Panc1 (cell line): ENCODE measurements at places on chromosomes 1 and 21. TPM values are rescaled to one million over a fixed set of nuclear protein-coding genes. Genes with fewer than 3 reads are reported as not detected.

- no peak overlapping the region for H3K4me3 ChIP-seq
- no peaks in the 10 kb centered on the region for H3K4me1 ChIP-seq
- H3K36me3 ChIP-seq = no peaks in the 10 kb centered on the region
- no peak overlapping the region for H3K27ac ChIP-seq
- no peaks in the 10 kb centered on the region for H3K27me3 ChIP-seq
Observed at GRCh38 chr1:44919400-44919799, 67.0 kb downstream of the EIF2B3 start.

DNA sequence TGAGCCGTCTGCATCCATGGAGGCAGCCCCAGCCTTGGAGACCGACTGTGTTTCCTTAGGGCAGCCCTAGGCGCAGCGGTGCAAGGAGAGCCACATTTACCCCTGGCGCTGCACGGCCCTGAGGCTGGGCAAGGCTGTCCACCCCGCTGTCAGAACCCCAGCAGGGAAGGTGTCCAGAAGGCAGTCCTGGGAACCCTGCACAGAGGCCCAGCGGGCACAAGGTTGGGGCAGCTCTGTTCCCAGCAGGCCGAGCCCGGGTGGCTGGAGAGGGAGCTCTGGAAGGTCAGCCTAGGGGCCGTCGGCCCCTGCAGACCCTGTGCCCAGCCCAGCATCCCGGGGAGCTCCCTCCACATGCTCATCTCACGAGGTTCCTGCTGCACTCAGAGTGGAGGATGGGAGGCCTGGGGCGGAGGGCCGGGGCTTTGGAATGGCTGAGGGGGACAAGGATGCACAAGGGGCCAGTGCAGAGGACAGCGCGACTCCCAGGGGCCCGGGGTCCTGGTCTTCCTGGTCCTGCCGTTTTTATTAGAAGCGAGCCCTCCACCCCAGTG, 19.9 kb upstream of the SAMD11 start:
- no peaks in the 10 kb centered on the region for H3K27me3 ChIP-seq
- no peaks in the 10 kb centered on the region for H3K36me3 ChIP-seq
- peak overlapping the region; percentile 42 for H3K4me3 ChIP-seq

DNA sequence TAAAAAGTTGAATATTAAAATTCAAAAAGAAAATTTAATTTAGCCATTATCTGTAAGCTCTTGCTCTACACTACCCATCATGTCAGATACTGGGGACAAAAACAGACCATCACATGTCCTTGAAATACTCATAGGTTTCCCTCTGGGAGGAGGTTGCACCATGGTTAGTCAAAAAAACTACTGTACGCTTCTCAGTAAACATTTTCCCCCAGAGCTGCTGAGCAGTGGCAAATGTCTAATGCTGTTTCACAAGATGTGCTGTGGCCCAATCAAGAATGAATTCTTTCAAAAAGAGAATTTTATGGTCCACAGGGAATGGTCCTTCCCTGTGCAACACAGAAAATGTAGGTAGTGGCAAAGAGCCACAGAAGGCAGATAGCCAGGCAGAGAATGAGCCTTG, 6.1 kb downstream of the SLC25A24 start:
- H3K4me3 ChIP-seq = no peak overlapping the region
- peaks cover 9% of the 10 kb centered on the region for H3K4me1 ChIP-seq
- H3K36me3 ChIP-seq = no peaks in the 10 kb centered on the region; the same call in none of the 2 replicates

GRCh38 chr1:162230096-162230495, 146.6 kb downstream of the SPATA46 start:
- H3K36me3 ChIP-seq = no peaks in the 10 kb centered on the region
- no peaks in the 10 kb centered on the region for H3K27me3 ChIP-seq
- peak overlapping the region; percentile 80 for H3K27ac ChIP-seq
- DNase-seq = no peak

DNA sequence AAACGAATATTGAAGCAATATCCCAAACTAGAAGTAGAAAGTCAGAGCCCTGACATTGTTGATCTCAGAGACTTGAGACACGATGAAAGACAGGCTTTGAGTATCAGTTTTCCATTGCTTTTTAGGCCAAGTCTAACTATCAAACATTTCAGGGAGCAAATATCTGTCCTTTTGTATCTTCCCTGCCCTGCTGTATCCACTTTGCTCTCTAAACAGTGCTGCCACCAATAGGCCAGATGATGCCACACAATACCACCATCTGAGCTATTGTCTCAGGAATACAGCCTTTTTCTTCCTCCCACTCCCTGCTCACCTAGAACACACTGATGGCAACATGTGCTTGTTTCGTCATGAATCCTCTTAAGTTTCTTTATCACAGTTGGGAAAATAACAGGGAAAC, 62.6 kb upstream of the SPAG17 start:
- no peaks in the 10 kb centered on the region for H3K4me1 ChIP-seq
- no peak for DNase-seq
- no peaks in the 10 kb centered on the region for H3K27me3 ChIP-seq
- H3K4me3 ChIP-seq = no peak overlapping the region

NECTIN4 gene
- total RNA-seq = not detected

LCE3D gene
- total RNA-seq = not detected

SHISAL2A gene
- 0.23 TPM for total RNA-seq

CSMD2 gene
- total RNA-seq = not detected

LRRC7 gene
- total RNA-seq = not detected

TP73 gene
- total RNA-seq = 4.7 TPM

TCEA3 gene
- total RNA-seq = 8.3 TPM
